ENCODE measurements at places on chromosomes 7 and 10.

GRCh38 chr7:33193308-33193864 lies 64.0 kb downstream of the BBS9 start:
- DNase-seq, result no peak

- DNase-seq, result no peak
Observed at GRCh38 chr10:84178160-84178609, 4.6 kb downstream of the GPR15LG start.

GRCh38 chr10:97444212-97444611 lies 1.6 kb downstream of the EXOSC1 start:
- DNase-seq, result no peak

GRCh38 chr7:132022188-132022587 lies 465.8 kb upstream of the PODXL start:
- no peak for DNase-seq

GRCh38 chr10:99926925-99927720 lies 82.6 kb downstream of the DNMBP start:
- no peak for DNase-seq

Data from GM13976 (cell line).